HCT116 (cell line): ENCODE measurements at places on chromosomes 4 and X. TPM values are rescaled to one million over a fixed set of nuclear protein-coding genes. Genes with fewer than 3 reads are reported as not detected.

The SSX2B gene
- total RNA-seq, result 0.42 TPM

The CCNA2 gene
- total RNA-seq, result 75.4 TPM

The MAGED4 gene
- total RNA-seq, result not detected

The MAGEA4 gene
- total RNA-seq, result not detected

The MAMLD1 gene
- total RNA-seq, result 3.6 TPM

The RAB40A gene
- total RNA-seq, result not detected

The OTUD6A gene
- total RNA-seq, result not detected

The BMP15 gene
- not detected for total RNA-seq

The FAM47A gene
- total RNA-seq, result not detected

The MAGEB17 gene
- not detected for total RNA-seq

GRCh38 chr4:10259976-10260375 is 143.4 kb upstream of the WDR1 start:
- no peaks in the 10 kb centered on the region for H3K4me1 ChIP-seq
- H3K27ac ChIP-seq, result no peak overlapping the region
- no peak overlapping the region for H3K4me3 ChIP-seq
- peaks cover 16% of the 10 kb centered on the region for H3K27me3 ChIP-seq

DNA sequence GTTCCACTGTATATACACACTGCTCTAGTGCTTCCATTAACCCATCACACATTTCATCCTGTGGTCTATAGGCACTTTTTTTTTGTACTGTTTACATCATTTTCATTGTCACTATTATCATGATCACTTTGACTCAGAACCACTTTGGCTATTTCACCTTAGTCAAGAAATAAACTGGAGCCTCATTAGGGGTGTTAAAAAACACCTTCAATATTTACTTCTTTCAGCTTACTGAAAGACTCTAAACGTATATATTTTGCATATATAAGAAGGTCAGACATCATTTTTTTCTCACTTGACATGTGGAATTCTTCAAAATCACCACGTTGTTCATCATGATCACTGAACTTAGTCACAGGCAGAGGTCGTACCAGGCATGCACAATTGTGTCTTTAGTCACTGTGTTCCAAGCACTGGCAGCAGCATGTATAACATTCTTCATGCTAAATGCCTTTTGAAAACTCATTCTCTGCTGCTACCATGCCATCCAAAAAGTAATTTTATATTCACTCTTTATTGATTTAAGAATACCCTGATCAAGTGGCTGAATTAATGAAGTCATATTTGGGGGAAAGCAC is 229.2 kb upstream of the ARSJ start:
- no peaks in the 10 kb centered on the region for H3K36me3 ChIP-seq
- H3K27ac ChIP-seq, result no peak overlapping the region
- no peak overlapping the region for H3K4me3 ChIP-seq
- no peak for DNase-seq
- no peaks in the 10 kb centered on the region for H3K27me3 ChIP-seq
- no peaks in the 10 kb centered on the region for H3K4me1 ChIP-seq

- H3K27ac ChIP-seq, result no peak within 1 kb of the TSS
- no peaks in the 10 kb centered on the region for H3K27me3 ChIP-seq
- no peaks in the 10 kb centered on the region for H3K4me1 ChIP-seq
- H3K4me3 ChIP-seq, result no peak within 1 kb of the TSS
These were observed at the start of gene NUDT10 for GRCh38 chrX:51332188-51332942. Gene NUDT10 (plus strand): TSS chrX:51332822. CDS start chrX:51332966, 144 bp downstream.

DNA sequence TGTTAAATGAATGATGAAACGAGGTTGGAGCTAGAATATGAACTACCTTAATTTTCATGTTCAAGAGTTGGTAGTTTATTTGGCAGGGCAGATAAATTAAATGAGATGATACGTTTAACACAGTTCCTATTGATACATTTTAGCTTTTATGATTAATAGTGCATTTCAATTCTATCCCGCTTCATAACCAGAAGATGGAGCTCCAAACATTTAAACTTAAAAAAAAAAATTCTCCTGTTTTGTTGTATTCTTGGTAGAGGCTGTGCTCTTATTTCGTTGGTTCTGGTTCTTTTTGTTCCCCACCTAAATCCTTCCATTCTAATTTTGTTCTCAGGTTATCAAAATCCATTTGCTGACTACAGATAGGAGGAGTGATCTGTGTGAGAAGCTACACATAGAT is 71.8 kb upstream of the PTPN13 start:
- no peak for DNase-seq
- no peak overlapping the region for H3K27ac ChIP-seq
- no peaks in the 10 kb centered on the region for H3K36me3 ChIP-seq
- H3K4me1 ChIP-seq, result no peaks in the 10 kb centered on the region
- H3K4me3 ChIP-seq, result no peak overlapping the region
- H3K27me3 ChIP-seq, result no peaks in the 10 kb centered on the region

- no peaks in the 10 kb centered on the region for H3K27me3 ChIP-seq
- no peak for DNase-seq
- no peak overlapping the region for H3K4me3 ChIP-seq
- H3K36me3 ChIP-seq, result no peaks in the 10 kb centered on the region
- no peak overlapping the region for H3K27ac ChIP-seq
These were observed 138.8 kb downstream of the AREG start for GRCh38 chr4:74583757-74584156.

DNA sequence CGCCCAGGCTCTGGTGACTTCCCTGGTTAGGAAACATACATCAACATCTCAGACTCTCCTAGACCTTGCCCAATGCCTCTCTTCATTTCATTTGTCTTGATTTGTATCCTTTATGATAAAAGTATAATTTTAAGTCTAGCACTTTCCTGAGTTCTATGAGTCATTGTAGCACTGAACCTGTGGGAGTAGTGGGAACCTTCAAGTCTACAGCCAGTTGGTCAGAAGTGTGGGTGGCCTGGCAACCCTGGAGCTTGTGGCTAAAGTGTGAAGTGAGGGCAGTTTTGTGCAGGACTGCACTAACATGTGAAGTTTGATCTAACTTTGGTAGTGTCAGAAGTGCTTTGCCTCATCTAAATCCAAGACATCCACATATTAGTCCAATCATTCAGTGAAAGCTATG is 259.3 kb upstream of the IGFBP7 start:
- H3K4me1 ChIP-seq, result no peaks in the 10 kb centered on the region
- H3K4me3 ChIP-seq, result no peak overlapping the region
- no peak overlapping the region for H3K27ac ChIP-seq
- H3K36me3 ChIP-seq, result no peaks in the 10 kb centered on the region

GRCh38 chr4:184294606-184295133 is 77.0 kb upstream of the ENPP6 start:
- H3K27me3 ChIP-seq, result no peaks in the 10 kb centered on the region
- DNase-seq, result no peak
- H3K27ac ChIP-seq, result no peak overlapping the region
- no peaks in the 10 kb centered on the region for H3K36me3 ChIP-seq

GRCh38 chr4:69702201-69702600 is 49.2 kb upstream of the UGT2A1 start:
- H3K4me1 ChIP-seq, result no peaks in the 10 kb centered on the region
- no peak for DNase-seq
- no peak overlapping the region for H3K4me3 ChIP-seq
- H3K27ac ChIP-seq, result no peak overlapping the region

DNA sequence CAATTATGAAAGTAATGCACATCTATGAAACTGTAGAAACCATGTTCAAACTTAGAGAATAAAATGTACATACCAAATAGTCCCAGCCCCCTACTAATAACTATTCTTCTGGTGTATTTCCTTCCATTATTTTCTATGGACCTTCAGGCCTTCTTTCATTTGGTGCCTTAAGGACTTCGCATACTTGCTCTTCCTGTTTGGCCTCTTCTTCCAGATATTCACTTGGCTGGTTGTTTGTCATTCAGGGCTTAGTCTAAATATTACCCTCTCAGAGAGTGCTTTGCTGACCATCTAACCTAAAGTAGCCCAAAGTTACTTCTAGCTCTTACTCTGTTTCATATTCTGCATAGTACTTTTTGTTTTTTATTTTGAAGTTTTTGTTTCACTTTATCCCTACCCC is 70.3 kb upstream of the ARMCX2 start:
- no peaks in the 10 kb centered on the region for H3K36me3 ChIP-seq
- no peak overlapping the region for H3K4me3 ChIP-seq
- no peaks in the 10 kb centered on the region for H3K4me1 ChIP-seq
- no peak for DNase-seq
- no peaks in the 10 kb centered on the region for H3K27me3 ChIP-seq

DNA sequence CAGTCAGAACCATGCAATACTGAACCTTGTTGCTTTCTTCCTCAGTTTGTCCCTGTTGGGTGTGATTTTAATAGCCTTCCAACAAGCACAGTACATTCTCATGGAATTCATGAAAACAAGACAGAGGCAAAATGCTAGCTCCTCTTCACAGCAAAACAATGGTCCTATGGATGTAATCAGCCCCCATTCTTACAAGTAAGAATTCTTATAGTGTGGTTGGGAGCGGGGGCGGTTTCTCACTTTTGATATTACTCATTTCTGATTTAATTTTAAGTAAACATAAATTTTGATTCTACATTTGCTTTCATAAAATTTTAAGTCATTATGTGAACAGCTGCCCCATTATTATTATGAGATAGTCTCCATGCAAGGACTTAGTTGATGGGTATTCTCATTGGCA is 80.8 kb upstream of the TLR2 start:
- no peak overlapping the region for H3K27ac ChIP-seq
- DNase-seq, result no peak

DNA sequence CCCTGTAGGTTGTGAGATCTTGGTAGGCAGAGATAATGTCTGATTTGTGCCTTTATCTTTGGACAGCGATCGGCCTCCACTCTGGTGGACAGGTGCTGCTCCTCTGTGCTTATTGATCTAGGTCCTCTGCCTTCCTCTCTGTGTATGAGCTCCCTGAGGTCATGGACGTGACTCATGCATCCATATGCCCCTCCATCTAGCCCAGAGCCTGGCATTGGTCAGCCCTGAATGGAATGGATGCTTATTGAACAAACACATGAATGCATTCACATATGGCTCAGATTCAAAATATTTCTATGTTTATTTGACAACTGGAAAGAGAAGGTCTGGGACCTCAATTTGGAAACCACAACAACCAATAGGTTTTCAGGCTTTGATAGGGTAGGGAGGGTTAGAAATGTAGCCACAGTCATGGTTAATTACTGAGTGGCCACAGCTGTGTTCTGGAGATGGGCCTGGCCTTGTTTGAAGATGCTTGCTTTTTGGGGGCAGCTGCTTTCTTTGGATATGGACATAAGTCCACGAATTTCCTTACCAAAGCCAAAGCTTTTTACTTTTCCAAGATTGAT is 76.2 kb downstream of the SEL1L3 start:
- no peak overlapping the region for H3K4me3 ChIP-seq
- H3K27me3 ChIP-seq, result no peaks in the 10 kb centered on the region
- H3K4me1 ChIP-seq, result no peaks in the 10 kb centered on the region
- peaks cover 3% of the 10 kb centered on the region; the same call in 1 of the 2 replicates for H3K36me3 ChIP-seq
- no peak overlapping the region for H3K27ac ChIP-seq

- DNase-seq, result no peak
- H3K27ac ChIP-seq, result no peak overlapping the region
- H3K27me3 ChIP-seq, result no peaks in the 10 kb centered on the region
- H3K4me3 ChIP-seq, result no peak overlapping the region
These were observed 66.2 kb downstream of the NCAPG start for GRCh38 chr4:17876943-17877342.

DNA sequence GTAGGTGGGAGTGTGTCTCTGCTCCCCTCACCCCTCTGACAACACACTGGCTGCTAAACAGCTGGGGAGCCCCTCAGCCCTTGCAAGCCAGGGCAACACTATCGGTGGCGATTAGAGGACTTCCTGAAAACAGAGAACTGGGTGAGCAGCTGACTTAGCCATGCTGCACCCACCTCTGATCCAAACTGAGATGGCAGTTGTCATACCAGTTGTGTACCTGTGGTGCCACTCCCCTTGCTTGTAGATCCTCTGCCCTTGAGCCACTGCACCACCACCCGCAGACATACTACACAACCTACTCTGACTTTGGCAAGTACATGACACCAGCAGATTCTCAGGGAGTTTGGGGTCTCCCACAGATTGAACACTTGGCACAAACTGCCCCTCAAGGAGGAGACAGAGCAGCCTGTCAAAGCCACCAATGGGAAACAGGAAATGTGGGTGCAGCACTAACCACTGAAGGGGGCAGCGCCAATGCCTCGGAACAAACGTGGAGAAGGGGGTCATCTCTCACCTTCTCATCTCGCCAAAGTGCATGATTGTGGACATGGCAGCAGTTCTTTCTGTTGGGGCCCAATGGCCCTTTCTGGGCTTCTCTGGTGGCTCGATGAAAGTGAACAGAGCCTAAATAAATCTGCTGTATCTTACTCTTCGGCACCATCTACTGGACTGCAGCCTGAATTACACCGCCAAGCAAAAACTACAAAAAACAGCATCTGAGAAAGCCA is 119.8 kb downstream of the NEK1 start:
- DNase-seq, result peak; percentile 35
- no peaks in the 10 kb centered on the region for H3K36me3 ChIP-seq
- H3K27me3 ChIP-seq, result no peaks in the 10 kb centered on the region
- no peaks in the 10 kb centered on the region for H3K4me1 ChIP-seq
- no peak overlapping the region for H3K27ac ChIP-seq

GRCh38 chr4:33914386-33914785 is 2329.9 kb downstream of the ARAP2 start:
- H3K36me3 ChIP-seq, result no peaks in the 10 kb centered on the region
- DNase-seq, result no peak
- no peak overlapping the region for H3K4me3 ChIP-seq
- no peaks in the 10 kb centered on the region for H3K27me3 ChIP-seq
- no peaks in the 10 kb centered on the region for H3K4me1 ChIP-seq

DNA sequence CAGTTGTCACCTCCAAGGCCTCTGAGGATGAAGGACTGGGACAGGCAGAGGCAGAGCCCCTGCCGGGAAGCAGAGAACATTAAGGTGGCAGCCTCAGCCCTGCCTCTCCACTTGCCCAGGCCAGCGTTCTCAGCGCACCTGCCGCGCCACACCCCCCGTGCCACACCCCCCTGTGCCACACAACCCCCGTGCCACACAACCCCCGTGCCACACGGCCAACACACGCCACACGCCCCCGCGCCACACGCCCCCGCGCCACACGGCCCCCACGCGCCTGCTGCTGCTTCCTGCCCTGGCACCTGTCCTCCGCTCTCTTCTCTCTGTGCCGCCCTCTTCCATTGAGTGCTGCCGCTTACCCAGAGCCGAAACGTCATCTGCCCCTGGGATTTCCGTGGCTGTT is 58.0 kb upstream of the ZFP42 start:
- H3K27ac ChIP-seq, result no peak overlapping the region
- no peak overlapping the region for H3K4me3 ChIP-seq
- H3K4me1 ChIP-seq, result no peaks in the 10 kb centered on the region
- H3K27me3 ChIP-seq, result no peaks in the 10 kb centered on the region
- no peaks in the 10 kb centered on the region for H3K36me3 ChIP-seq
- DNase-seq, result no peak

DNA sequence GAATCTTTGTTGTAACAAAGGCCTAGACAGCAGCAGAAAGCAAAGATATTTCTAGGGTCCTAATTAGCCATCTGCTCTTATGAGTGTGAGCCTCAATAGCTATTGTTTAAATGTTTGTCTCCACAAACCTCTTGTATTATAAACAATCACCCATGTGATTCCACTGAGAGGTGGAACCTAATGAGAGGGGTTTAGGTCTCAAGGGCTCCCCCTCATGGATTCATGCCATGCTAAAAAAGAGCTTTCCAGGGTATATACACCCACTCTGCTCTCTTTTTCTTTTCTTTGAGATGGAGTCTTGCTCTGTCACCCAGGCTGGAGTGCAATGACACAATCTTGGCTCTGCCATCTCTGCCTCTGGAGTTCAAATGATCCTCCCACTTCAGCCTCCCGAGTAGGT is 42.1 kb downstream of the TRIM61 start:
- H3K4me3 ChIP-seq, result no peak overlapping the region
- H3K27me3 ChIP-seq, result no peaks in the 10 kb centered on the region
- DNase-seq, result peak; percentile 27
- H3K4me1 ChIP-seq, result no peaks in the 10 kb centered on the region
- H3K27ac ChIP-seq, result no peak overlapping the region

- H3K36me3 ChIP-seq, result no peaks in the 10 kb centered on the region
- peaks cover 11% of the 10 kb centered on the region for H3K4me1 ChIP-seq
- no peak for DNase-seq
- no peak overlapping the region for H3K4me3 ChIP-seq
These were observed 200.7 kb downstream of the SOWAHB start for GRCh38 chr4:76697129-76697803.
